Right renal pelvis (tissue), 4 donors: ENCODE measurements at places on chromosomes 2 and 18. TPM values are rescaled to one million over a fixed set of nuclear protein-coding genes. Genes with fewer than 3 reads are reported as not detected.

GRCh38 chr2:101264360-101264939 is 11.8 kb downstream of the CNOT11 start:
- no peak for DNase-seq

The ARHGEF4 gene
- polyA plus RNA-seq = 6.5 TPM

DNA sequence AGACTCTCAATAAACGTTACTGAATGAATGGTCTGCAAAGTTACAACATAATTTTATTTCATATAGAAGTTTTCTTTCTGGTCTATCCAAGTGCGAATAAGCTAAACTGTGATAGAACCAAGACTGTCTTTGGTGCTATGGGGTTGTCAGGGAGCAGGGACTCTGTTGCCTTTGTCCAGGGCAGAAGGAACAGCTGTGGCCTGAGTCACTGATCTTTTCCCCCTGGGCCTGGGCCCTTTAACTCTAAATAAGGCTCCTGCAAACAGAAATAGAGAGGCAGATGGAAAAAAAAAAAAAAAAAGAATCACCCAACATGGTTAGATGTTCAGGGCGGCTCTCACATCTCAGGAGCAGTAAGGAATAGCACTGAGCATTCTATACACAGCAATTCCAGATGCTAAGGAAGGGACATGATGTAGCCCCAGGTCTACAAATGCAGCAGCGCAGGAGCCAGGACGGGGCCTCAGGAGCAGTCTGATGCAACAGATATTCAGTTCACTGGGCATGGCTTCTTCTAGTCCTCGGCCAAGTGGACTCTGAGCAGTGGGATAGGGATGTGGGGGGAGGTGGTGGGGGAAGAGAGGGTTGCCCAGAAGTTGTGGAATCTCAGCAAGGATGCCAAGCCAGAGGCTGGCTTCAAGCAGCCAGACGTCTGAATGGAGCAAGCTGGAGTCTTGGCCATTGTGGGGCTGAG is 247.1 kb upstream of the SIX2 start:
- DNase-seq = no peak

- DNase-seq = no peak
These were observed 159.8 kb downstream of the RHBDD1 start for GRCh38 chr2:226995625-226996041.

- DNase-seq = no peak
These were observed 21.9 kb upstream of the LOXHD1 start for GRCh38 chr18:46678785-46679399.

GRCh38 chr18:56257205-56257604 is 381.2 kb downstream of the TXNL1 start:
- DNase-seq = no peak

DNA sequence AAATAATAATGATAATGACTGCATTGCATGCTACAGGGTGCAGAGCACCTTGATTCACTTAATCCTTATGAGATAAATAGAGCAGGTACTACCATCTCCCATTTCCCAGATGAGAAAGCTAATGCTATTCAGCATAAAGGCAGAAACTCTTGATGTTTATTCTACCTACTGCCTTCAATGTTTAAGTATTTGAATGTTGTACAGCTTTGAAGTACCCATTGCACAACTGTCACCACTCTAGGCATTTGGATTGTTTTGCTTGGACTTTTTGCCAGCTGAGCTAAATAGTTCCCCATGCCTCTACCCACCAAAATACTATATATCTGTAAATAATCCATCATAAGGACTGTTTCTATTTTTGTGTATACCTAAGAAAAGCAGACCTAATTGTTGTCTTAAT is 7.7 kb upstream of the MXD1 start:
- no peak for DNase-seq

The ADCYAP1 gene
- 0.08 TPM for polyA plus RNA-seq

The CCL20 gene
- 0.52 TPM for polyA plus RNA-seq

DNA sequence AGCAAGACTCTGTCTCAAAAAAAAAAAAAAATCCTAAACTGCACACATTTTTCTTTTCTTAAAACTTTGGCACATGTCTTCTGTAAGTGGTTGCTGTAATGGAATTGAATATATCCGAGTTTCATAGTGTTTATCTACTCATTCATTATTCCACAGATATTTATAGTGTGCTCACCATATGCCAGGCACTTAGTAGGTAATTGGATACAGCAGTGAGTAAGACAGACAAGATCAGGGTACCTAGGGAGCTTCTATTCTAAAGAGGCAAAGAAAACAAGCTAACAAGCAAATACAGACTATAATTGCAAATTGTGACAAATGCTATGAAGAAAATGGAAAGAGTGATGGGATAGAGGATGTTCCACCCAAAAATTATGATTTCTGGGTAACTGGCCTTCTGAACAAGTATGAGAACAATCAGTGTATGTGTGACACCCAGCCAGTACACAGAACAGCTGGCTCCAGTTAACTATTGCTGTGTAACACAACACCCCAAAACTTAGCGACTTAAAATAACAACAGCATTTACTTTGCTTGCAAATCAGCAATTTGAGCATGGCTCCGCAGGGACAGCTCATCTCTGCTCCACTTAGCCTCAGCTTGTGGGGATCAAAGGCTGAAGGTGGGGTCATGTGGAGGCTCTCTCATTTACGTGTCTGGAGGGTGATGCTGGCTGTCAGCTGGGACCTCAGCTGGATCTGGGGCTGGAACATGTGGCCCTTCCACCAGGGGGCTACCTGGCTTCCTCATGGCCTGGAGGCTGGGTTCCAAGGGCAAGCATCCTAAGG is 224.9 kb downstream of the INSIG2 start:
- DNase-seq = no peak

DNA sequence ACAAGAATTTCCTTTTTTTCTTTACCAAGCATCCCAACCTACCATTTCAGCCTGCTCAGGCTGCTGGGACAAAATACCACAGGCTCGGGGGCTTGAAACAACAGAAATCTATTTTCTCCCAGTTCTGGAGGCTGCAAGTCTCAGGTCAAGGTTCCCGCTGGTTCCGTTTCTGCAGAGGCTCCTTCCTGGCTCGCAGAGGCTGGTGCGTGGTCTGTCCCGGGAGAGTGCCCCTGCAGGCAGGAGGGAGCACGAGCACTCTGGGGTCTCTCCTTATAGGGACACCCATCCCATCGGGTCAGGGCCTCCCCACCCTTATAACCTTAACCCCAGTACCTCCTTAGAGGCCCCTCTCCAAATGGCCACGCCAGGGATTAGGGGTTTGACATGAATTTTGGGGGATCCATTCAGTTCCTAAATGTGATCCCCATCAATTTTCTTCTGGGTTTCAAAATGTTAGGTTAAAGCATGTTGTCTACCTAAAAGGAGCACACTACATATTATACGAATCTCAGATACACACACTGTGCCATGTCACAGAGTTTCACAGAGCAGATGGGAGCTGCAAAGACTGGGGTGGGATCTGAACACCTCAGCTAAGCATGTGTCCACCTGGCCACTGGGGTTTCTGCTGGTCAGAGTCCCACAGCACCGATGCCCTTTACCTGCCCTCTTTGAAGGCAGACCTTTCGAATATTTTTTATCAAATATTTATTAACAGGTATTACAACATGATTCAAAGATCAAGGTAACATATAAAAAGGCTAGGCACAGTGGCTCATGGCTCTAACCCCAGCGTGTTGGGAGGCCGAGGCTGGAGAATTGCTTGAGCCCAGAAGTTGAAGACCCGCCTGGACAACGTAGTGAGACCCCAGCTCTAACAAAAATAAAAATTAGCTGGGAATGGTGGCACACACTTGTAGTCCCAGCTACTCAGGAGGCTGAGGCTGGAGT is 17.6 kb upstream of the ADI1 start:
- no peak for DNase-seq

GRCh38 chr2:196316050-196316430 is 144.7 kb upstream of the STK17B start:
- no peak for DNase-seq

The LRATD1 gene
- 25.8 TPM for polyA plus RNA-seq

The CCDC148 gene
- polyA plus RNA-seq = 7.2 TPM

The PTCD3 gene
- polyA plus RNA-seq = 117 TPM

DNA sequence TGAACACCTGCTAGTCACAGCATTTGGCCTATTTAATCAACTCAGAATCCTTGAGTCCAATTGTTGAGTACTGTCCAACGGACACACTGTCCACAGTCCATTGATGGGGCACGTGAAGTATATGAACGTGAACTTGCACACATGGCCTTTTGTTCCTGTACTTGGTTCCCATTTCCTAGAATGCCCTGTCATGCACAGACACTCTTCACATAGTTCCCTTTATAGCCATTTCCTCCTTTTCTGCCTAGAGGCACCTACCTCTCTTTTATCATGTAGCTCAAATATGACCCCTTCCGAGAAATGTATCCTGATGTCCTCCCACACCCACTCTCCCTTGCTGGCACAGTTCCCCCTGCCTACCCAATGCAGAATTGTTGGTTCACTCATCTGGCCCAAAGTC is 8.7 kb upstream of the CRYGA start:
- DNase-seq = no peak

The STPG4 gene
- polyA plus RNA-seq = not detected

DNA sequence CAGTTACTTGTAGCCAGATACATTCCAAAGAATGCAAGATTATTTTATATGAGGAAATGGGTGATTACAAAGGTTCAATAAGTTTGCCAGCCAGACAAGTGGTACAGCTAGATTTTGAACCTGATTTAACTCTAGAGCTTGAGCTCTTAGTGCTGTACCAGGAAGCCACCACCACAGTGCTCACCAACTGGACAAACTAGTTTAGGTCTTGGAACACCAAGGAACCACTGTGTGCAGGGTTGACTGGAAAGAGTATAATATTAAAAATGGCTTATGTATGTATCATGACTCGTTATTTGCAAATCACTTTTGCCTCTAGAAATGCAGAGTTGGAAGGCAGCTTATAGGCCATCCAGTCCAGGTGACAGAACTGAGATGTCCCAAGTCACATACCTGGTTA is 177.2 kb downstream of the TXNL1 start:
- DNase-seq = no peak

GRCh38 chr2:165528691-165529090 is 59.2 kb downstream of the CSRNP3 start:
- DNase-seq = no peak

The TMEM178A gene
- 101 TPM for polyA plus RNA-seq

GRCh38 chr2:240459401-240460252 is 24.2 kb downstream of the GPC1 start:
- DNase-seq = no peak

DNA sequence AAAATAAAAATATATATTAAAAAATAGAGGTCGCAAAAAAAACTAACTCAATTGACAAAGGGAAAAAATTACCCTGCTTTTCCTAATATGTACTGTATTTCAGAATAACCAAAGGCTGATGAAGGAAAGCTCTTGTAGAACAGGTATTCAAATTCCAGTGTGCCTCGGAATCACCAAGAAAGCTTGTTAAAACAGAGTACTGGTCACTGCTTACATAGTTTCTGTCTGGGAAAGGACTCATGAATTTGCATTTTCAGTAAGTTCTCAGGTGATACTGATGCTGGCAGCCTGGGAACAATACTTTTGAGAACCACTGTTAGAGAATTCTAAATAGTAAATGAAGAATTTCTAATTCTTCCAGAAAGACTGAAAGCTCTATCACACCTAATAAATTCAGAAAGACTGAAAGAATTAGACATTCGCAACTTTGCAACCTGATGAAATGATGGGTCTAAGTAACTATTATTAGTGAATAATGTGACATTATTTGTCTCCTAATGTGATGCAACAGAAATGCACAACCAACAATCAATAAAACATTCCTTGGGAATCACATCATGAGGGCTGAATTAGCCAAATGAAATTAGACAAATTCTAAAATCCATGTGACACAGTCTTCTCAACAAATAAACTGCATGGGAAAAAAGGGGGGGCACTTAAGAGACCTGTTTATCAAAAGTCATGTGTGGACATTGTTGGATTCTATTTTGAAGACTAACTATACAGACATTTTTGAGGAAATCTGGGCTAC is 21.9 kb downstream of the RPRD1A start:
- no peak for DNase-seq

DNA sequence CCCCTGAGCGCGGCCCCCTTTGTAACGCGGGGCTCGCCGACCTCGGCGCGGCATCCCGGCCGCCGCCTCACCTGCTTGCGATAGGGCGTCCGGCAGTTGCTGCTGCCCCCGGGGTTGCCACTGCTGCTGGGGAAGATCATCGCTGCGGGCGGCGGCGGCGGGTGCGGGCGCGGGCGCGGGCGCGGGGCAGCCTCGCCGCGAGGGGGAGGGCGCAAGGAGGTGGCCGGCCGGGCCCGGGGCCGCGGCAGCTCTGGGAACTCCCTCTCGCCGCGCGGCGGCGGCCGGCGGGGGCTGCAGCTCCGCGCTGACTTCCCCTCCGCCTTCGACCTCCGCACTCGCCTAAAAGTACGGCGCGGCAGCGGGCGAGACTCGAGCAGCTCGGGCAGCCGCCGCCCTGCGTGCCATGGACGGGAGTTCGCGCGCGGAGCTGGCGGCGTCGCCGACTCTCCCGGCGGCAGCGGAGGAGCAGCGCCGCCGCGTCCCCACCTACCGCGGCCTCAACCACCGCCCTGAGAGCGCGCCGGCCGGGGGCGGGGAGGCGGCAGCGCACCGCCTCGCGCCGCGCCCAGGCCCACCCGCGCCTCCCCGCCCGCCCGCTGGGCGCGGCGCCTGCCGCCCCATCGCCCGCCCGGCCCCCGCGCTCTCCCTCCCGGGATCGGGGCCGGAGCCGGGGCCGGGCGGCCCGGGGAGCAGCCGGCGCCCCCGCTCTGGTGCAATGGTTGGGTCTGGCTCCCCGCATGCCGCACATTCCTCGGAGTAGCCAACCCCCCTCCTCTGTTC is 86.0 kb downstream of the RBMS1 start:
- DNase-seq = no peak

The RFX8 gene
- polyA plus RNA-seq = 1.0 TPM

DNA sequence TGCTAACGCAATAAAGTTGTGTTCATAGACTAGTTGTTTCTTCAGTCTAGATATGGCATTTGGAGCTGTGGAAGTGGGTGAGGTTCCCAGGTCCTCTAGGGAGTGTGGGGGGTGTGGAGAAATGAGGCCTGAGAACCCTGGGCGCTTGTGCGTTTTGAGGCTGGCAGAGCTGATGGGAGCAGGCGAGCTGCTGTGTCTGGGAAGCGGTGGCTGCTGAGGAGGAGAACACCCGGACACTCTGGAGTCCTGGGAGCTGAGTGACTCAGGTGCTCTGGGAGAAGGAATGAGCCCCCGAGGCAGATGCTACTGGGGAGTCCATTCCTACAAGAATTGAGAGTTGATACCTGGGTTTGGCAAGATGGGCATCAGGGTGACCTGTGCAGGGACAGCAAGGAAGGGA is 67.5 kb downstream of the LPIN1 start:
- DNase-seq = no peak

GRCh38 chr2:211837706-211838105 is 700.9 kb downstream of the ERBB4 start:
- no peak for DNase-seq

DNA sequence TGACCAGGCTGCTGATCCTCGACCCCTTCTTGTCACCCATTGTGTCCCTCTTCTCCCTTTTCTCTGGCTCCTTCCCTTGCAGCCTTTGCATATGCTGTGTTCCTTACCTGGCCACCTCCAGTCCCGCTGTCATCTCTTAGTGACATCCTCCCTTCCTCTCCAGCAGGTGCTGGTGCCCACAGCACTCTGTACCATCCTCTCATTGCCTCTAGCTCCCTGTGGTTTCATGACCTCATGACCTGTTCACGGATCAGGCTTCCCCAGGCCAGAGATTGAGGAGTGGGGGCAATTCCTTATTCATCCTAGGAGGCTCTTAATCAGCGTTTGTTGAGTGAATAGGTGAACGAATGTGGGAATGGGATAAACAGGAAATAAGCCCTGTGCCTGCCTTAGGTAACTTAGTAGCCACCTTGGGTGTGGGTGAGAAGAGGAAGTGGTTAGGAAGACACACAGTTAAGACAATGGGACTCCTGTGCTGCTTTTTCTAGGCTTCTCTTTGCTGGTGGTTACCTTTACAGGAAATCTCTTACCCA is 35.5 kb downstream of the ITGA6 start:
- no peak for DNase-seq
